ENCODE measurements at places on chromosomes 4 and X.

- DNase-seq, result no peak
Measured at GRCh38 chr4:150583287-150584110, 1.5 kb downstream of the MAB21L2 start.

- no peak for DNase-seq
Measured at GRCh38 chr4:143288171-143288570, 48.5 kb upstream of the GAB1 start.

DNA sequence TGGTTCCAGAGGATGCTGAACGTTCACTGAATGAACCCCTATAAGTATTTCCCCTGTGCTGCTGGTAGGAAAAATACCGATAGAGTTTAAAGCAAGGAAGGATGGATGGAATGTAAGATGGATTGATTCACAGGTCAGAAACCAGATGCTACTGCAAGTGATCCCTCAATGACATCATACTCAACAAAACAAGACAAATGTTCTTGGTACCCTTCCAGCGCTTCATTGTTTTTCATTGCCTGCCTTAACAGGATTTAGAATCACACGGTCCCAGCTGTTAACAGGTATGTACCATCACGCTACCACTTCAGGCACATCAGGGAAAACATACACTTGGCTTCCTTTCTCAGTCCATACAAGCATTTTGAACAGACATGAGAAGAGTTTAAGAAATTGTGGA lies 118.1 kb upstream of the TLR3 start:
- no peak for DNase-seq

GRCh38 chrX:54550821-54551220 lies 20.8 kb downstream of the GNL3L start:
- no peak for DNase-seq

DNA sequence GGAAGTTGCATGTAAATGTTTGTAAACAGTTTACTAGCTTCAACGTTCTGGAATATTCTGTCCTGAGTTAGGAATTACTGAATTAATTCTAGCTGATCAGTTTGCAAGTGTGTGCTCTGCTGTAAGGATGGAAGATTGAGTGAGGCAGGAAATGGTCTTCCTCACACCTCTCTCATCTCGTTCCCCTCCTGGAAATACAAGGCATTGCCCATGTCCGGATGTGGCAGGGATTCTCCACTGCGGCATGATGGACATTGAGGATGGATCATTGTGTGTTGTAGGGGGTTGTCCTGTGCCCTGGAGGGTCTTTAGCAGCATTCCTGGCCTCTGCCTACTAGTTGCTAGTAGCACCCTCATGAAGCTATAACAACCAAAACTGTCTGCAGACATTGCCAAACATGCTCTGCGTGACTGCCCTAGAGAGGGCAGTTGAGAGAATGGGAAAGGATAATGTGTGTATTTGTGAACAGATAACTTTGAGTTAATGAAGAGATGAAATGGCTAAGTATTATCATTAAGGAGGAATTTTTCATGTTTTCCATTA lies 12.6 kb downstream of the CA5B start:
- no peak for DNase-seq

DNA sequence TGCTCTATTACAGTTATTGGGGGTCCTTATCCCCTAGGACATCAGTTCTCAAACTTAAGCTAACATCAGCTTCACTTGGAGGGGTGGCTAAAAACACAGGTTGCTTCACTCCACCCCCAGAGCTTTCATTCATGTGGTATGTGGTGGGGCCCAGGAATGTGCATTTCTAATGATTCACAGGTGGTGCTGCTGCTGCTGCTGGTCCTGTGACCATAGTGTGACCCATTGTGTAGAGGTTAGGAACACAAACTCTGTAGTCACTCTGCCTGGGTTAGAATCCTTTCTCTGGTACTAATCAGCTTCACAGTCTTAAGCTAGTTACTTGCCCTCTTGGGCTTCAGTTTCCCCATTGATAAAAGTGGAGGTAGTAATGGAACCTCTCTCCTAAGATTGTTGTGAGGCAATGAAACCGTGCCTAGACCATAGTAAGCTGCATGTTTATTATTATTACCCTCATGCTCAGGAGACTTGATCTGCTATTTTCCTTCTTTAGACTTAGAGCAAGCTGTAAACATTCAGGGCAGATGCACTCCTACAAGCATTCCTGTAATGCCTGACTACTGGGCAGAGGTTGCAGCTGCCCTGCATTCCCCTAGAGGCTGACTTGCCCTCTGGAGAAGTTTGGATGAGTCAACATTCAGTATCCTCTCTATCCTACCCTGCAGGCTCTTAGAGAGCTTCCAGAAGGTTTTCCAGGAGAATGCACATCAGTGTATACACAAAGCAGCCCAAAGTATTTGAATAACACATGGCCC lies 94.1 kb upstream of the ACSL4 start:
- DNase-seq, result no peak

DNA sequence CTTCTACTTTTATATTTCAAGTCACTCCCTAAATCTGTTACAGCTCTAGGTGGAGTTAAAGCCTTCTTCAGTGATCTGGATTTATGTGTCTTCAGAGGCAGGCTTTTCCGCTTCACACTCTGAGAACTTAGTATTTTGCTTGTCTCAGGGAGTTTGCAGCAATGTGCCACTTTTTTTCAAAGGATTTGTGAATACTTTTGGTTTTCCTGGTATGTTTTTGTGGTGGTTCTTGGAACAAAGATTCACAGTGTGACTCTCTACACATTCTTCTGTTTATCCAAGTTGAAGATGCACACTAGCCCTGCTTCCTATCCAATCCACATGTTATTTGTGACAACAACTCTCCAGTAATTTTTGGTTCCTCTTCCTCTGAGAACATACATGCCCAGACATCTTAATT lies 1253.7 kb downstream of the TECRL start:
- DNase-seq, result no peak

DNA sequence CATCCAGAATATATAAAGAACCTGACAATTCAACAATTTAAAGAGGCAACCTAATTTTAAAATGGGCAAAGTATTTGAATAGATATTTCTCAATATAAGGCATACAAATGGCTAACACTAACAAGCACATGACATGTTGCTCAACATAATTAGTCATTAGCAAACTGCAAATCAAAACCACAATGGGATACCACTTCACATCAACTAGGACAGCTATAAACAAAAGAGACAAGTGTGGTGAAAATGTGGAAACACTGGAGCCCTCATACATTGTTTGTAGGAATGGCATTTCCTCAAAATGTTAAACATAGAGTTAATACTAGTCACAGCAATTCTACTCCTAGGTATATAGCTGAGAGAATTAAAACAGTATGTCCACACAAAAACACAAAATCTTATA lies 96.7 kb downstream of the CORIN start:
- DNase-seq, result no peak

DNA sequence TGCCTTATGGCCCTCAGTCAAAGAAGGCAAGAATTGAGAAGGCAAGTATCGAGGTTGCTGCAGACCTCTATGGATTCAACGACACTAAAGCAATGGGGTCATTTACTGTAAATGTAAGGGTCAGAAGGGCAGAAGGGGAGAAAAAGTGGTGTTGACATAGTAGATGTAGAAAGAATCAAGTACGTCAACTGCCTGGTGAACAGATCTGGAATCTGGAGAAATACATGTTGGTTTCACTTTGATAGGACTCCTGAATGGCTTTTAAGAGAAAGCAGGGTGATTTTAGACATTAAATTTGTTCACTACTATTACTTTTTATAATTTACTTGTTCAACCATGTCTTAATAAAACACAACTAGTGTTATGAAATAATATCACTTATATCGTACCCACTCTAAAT lies 81.3 kb upstream of the FSTL5 start:
- no peak for DNase-seq

GRCh38 chr4:71126719-71127118 lies 133.3 kb downstream of the DCK start:
- no peak for DNase-seq

DNA sequence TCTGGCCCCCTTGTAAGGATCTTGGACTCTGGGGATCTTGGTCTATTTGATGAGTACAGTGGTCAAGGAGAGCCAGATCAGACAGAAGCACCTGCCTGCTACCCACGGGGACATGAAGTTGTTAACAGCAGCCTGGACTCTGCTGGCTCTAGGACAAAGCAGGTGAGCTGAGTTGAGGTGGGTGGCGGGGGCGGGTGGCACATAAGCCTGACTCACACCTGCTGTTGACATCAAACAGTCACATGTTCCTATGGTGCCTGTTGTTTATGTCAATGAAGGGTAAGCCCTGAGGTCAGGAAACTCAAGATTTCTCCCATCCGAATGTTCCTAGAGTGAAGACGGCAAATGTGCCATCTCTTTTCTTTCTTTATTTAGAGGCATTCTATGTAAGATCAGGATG lies 50.1 kb upstream of the CLNK start:
- DNase-seq, result no peak

- no peak for DNase-seq
Measured at GRCh38 chrX:16185725-16186136, 18.4 kb downstream of the MAGEB17 start.

DNA sequence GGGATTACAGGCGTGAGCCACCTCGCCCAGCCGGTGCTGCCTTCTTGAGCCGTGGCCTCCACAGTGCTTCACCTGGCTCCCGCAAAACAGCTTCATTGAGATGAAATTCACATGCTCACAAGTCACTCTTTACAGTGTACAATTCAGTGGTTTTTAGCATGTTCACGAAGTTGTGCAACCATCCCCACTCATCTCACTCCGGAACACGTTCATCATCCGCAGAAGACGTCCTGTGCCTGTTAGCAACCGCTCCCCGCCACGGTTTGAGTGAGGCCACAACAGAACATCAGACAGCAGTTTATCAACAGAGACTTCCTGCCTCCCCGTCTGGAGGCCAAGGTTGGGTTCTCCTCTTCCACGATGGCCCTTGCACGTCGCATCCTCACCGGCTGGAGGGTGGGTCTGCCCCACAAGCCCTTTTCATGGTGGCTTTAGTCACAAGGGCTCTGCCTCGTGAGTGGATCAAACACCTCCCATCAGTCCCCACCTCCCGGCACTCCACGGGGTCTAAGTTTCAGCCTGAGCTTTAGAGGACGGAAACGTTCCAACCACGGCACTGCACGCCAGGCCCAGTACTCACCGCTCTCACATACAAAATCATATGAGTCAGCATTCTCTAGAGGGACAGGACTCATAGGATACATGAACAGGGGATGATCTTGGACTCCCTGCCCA lies 29.6 kb upstream of the SPON2 start:
- DNase-seq, result peak; percentile 74

DNA sequence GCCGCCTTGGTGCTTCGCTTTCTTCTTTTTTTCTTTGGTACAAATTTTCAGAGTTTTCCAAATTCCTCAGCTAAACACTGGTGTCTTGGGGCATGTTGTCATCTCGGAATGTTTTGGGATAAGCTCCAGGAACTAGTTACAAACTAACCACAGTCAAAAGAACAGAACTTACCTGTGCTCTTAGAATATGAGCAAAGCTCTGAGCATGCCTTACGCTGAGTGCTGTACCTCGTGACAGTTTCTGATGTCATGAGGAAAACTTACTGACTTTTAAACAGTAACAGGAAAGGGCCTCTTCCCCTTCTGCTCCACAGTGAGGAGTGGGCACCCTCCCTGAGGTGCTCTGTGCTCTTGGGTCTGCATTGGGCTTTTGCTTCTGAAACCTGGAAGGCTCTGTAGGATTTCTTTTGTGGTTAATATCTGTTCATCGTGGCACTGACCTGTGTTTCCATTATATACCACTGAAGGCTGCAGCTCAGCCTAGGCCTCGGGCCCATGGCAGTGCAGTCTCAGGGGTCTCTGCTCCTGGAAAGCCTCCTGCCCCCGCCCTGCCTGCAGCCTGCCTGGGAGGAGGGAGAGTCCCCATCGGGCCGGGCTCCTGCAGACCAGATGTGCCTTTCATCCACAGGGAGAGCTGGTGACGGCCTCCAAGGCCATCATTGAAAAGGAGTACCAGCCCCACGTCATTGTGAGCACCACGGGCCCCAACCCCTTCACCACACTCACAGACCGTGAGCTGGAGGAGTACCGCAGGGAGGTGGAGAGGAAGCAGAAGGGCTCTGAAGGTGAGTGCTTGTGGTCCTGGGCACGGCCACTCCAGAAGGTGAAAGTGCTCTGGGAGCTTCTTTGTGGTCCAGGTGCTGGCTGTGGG lies 48.7 kb downstream of the NOP14 start:
- no peak for DNase-seq

DNA sequence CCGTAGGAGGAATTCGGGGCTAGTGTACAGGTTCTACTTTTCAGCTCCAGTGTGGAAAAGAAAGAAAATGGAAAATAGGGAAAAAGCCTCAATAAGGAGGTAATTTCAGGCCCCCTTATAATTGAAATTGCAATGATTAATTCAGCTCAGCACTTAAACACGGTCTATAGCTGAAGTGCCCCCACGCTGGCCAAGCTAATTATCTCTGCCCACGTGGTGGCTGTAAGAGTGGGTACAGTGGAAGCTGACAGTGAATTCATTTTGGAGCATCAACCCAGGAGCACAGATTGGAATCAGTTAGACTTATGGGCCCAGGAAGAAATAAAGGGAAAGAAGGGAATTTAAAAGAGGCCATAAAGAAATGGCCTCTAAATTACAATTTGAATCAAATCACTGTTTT lies 631.1 kb upstream of the CPEB2 start:
- no peak for DNase-seq

DNA sequence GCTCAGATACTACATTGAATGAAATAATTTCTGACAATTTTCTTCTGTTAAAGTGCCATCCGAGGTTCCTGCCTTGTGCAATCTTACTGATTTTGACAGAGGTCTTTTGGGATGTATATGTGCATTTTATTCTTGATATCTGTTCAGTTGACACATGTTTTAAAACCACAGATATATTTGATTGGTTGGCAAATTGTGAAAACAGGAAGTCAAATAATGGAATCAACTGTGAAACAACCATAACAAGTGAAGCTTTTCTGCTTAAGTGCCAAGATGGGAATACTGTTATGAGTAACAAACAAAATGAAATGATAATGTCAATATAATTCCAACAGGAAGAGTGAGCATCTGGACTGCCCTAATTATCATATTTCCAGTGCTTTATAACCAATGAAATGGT lies 84.9 kb upstream of the TET2 start:
- no peak for DNase-seq

DNA sequence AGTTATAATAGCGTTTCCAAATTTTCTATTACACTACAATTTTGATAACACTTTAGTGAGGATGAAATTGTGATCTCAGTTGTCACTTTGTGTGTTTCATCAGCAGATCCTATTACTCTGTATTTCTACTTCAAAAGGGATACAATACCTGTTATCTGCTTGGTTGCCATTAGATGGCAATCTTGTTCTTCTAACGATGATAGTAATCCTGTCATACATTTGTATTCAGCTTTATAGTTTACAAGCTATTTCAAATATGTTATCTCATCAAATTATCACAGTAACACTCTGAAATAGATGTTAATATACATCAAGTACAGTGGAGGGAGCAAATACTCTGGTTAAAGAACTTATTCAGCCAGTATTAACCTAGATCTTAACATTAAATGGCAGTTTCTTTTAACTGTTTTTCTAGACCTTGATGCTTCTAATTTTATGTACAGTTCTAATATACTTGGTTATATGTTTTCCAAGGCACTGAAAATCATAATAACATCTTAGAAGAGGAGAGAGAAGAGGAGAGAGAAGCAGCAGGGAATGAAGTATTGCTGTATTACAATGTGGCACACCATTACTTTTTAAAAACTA lies 292.0 kb downstream of the CCSER1 start:
- DNase-seq, result no peak

- peak; percentile 43 for DNase-seq
Measured at GRCh38 chr4:39976945-39977488, 694 bp downstream of the PDS5A start.

- DNase-seq, result peak; percentile 10
Measured at GRCh38 chrX:47311932-47312774, 58.2 kb upstream of the ZNF157 start.

- DNase-seq, result no peak
Measured at GRCh38 chrX:147908106-147908505, 3.6 kb upstream of the FMR1 start.

Measured in stimulated activated CD8-positive, alpha-beta memory T cell treated with anti-CD3 and anti-CD28 coated beads, Interleukin-2, amount 100 ng/mL, for 48 hours (primary cell).